ENCODE measurements at places on chromosomes 4 and X. TPM values are rescaled to one million over a fixed set of nuclear protein-coding genes. Genes with fewer than 3 reads are reported as not detected.

DNA sequence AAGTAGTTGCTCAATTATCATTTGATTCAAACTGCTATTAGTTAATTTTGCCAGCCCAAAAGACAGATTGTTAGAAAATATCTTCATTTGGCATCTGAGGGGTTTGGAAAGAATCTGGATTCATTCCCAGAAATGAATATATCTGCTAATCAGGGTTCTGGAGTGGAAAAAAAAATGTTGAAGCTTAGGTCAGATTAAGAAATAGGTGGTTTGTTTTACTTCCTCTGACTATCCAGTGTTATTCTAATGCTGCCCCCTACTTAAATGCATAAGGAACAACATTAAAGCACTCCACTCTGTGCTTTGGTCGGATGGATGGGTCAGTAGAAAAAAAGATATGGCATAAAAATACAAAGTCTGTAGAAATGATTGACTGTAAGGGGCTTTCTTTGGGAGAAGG lies 89.0 kb downstream of the LUZP4 start:
- H3K4me1 ChIP-seq = no peaks in the 10 kb centered on the region
- H3K36me3 ChIP-seq = no peaks in the 10 kb centered on the region
- DNase-seq = no peak
- peaks cover 14% of the 10 kb centered on the region for H3K27me3 ChIP-seq

DNA sequence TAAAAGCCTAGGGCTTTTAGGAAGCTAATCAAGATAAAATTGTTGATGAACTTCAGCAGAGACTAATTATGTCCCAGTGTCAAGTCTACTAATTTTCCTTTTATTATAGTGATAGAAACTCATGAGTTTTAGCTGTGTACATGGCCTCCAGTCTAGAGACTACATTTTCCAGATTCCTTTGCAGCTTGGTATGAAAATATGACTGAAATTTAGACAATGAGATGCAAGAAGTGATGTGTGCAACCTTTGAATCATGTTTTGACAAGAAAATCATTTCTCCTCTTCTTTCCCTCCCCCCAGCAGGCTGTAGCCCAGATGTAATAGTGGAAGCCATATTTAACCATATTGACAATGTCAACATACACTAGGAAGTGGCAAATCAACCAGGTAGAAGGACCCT lies 30.3 kb upstream of the IL13RA2 start:
- H3K4me3 ChIP-seq = no peak overlapping the region
- DNase-seq = no peak
- peaks cover 7% of the 10 kb centered on the region for H3K27me3 ChIP-seq
- no peaks in the 10 kb centered on the region for H3K36me3 ChIP-seq
- H3K4me1 ChIP-seq = no peaks in the 10 kb centered on the region
- H3K27ac ChIP-seq = no peak overlapping the region

GRCh38 chr4:186472948-186473347 lies 82.4 kb downstream of the MTNR1A start:
- no peaks in the 10 kb centered on the region for H3K27me3 ChIP-seq
- no peaks in the 10 kb centered on the region for H3K4me1 ChIP-seq
- H3K4me3 ChIP-seq = no peak overlapping the region
- H3K36me3 ChIP-seq = no peaks in the 10 kb centered on the region
- DNase-seq = no peak
- no peak overlapping the region for H3K27ac ChIP-seq

GRCh38 chr4:110823251-110823650 lies 200.4 kb upstream of the PITX2 start:
- no peak overlapping the region for H3K27ac ChIP-seq
- H3K27me3 ChIP-seq = no peaks in the 10 kb centered on the region
- no peaks in the 10 kb centered on the region for H3K36me3 ChIP-seq
- no peaks in the 10 kb centered on the region for H3K4me1 ChIP-seq
- H3K4me3 ChIP-seq = no peak overlapping the region

DNA sequence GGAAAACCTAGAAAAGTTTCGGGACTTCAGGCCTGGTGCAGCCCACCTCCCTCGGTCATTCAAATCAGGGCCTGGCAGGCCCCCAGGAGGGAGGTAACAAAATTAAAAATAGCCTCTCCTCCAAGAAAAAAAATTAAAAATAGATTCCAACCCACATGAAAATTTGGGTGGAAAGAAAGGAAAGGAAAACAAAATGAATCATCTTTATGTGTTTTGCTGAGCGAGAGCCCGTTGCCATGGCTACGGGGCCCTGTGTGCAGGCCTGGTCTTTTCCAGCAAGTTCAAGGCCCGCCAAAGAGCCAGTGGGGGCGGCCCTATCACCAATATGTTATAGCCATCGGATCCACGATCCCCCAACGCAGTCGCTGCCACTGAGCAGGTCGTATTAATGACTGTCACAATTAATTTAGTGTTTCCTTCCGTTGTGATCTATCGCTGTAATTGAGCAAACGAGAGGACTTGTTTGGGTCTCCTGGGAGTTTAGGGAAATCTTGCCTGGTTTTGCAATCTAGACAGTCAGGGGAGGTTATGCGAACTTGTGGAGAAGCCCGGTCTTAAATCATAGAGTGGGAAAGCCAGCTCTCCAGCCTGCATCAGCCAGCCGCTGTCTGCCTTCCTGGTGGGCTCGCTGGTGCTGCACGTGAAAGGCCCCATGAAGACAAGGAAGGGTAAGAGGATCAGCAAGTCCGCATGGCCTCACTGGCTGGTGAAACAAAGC lies 452.4 kb downstream of the BCOR start:
- H3K27ac ChIP-seq = peak overlapping the region; percentile 61
- no peaks in the 10 kb centered on the region for H3K27me3 ChIP-seq
- DNase-seq = peak; percentile 68

- DNase-seq = no peak
- no peak overlapping the region for H3K4me3 ChIP-seq
- H3K27ac ChIP-seq = no peak overlapping the region
- H3K36me3 ChIP-seq = no peaks in the 10 kb centered on the region
- no peaks in the 10 kb centered on the region for H3K27me3 ChIP-seq
Measured at GRCh38 chr4:80413086-80413485, 77.6 kb downstream of the CFAP299 start.

DNA sequence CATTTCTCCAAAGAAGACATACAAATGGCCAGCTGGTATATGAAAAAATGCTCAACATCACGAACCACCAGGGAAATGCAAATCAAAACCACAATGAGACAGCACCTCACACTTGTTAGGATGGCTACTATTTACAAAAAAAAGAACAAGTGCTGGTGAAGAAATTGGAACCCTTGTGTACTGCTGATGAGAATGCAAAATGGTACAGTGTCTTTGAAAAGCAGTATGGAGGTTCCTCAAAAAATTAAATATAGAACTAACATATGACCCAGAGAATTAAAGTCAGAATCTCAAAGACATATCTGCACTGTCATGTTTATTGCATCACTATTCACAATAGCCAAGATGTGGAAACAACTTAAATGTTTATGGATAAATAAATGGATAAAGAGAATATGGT lies 20.9 kb downstream of the PAGE4 start:
- H3K27me3 ChIP-seq = peaks cover 4% of the 10 kb centered on the region
- no peaks in the 10 kb centered on the region for H3K36me3 ChIP-seq
- DNase-seq = no peak

GRCh38 chr4:42311591-42311990 lies 85.7 kb upstream of the SHISA3 start:
- no peaks in the 10 kb centered on the region for H3K4me1 ChIP-seq
- no peaks in the 10 kb centered on the region for H3K27me3 ChIP-seq
- H3K27ac ChIP-seq = no peak overlapping the region
- no peak for DNase-seq
- no peaks in the 10 kb centered on the region for H3K36me3 ChIP-seq

DNA sequence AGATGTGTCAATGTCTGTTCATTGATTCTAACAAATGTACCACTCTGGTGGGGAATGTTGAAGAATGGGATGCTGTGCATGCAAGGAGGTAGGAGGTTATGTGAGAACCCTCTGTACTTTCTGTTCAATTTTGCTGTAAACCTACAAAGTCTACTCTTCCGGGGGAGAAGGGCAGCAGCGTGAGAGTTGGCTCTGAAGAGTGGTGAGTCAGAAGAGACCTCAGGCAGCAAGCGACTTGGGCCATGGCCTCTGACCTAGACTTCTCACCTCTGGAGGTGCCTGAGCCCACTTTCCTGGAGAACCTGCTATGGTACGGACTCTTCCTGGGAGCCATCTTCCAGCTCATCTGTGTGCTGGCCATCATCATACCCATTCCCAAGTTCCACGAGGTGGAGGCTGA lies 26.7 kb downstream of the MANBA start:
- peaks cover 19% of the 10 kb centered on the region for H3K4me1 ChIP-seq
- H3K36me3 ChIP-seq = no peaks in the 10 kb centered on the region

DSPP gene
- total RNA-seq = 0.14 TPM

ADGRL3 gene
- 0.42 TPM for total RNA-seq

TRIM75 gene
- total RNA-seq = not detected

CLNK gene
- not detected for total RNA-seq

Measured in psoas muscle (tissue), 8 donors.